NCI-H82 (cell line): ENCODE measurements at places on chromosomes 12 and 14.

GRCh38 chr14:100883789-100884101 is 19.8 kb downstream of the RTL1 start:
- no peak for DNase-seq

DNA sequence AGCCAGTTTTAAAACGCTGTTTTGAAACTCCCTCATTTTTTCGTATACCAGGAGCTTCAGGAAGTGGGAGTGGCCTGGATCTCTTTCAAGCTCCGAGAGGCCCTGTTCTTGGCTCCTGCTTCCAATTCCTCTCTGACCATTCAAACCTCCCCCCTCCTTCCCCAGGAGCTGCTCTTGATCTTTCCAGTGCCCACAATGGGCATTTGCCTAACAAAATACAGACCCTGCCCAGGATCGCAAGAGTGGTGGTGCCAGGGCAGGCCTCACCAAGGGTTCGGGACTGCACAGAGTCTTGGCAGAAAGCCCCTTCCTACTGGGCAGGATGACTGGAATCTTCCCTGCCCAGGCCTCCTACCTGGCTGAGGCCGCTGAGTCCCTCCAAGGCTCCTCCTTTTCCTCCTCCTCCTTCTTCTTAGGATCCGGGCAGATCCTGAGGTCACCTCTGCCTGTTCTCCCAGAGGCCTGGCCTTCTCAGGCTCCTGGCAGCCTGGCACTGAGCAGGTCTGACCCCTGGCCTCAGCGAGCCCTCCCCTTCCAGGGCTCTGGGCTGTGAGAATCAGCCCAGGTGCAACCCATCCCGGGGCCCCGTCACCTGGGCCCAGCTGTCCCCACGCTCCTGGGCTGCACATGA is 46.9 kb upstream of the NOS1 start:
- DNase-seq: no peak

- DNase-seq: no peak
Measured at GRCh38 chr12:30138483-30138882, 354.7 kb upstream of the TMTC1 start.

DNA sequence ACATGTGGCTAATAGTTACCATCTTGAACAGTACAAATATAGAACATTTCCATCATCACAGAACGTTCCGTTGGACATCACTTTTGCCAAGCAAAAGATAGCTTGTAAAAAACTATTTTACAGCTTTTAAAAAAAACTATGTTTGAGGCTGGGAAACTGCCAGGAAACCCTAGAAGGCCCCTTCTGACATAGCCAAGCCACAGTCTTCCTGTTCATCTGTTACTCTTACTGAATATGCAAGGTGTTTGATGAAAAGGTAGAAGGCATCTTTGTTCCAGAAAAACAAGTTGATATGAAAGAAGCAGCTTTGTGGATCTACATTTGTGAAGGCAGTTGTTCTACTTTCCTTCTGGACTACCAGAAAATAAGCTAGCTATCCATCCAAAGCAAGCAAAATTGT is 23.6 kb upstream of the WNK1 start:
- DNase-seq: no peak

DNA sequence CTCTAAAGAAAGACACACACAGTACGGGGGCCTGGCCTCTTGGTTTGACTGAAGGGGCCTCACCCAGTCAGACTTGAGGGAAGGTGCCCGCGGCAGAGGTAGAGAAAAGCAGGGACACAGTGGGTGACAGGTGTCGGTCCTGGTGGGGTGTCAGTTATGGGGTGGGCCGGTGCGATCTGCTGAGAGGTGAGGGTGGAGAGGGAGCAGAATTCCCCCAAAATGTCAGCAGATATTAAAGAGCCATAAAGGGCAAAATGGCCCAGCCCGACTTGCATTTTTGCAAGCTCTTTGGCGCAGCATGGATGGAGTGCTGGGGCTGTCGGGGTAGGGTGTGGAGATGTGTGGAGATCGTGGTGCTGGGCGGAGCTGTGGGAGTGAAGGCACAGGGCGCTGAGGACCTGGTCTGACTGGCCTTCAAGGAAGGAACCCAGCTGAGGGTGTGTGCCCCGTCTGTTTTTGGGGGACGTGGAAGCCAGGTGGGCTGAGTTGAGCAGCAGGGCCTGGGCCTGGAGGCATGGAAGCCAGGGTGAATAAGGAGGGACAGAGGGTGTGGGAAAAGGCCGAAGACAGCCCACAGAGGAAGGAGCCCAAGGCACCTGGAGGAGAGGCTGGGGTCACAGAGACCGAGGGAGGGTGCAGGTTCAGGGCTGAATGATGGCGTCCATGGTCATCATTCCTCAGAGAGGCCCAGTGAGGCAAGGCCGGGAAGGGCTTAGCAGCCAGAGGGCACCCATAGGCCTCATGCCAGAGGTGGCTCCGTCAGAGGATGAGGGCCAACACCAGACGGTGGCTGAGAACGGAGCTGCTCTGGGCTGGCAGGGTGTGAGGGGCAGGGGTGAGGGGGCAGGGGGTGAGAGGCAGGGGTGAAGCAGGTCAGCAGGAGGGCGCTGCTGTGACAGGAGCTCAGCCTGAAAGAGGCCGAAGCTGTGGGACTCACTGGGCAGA is 48.2 kb upstream of the DYNC1H1 start:
- DNase-seq: no peak

DNA sequence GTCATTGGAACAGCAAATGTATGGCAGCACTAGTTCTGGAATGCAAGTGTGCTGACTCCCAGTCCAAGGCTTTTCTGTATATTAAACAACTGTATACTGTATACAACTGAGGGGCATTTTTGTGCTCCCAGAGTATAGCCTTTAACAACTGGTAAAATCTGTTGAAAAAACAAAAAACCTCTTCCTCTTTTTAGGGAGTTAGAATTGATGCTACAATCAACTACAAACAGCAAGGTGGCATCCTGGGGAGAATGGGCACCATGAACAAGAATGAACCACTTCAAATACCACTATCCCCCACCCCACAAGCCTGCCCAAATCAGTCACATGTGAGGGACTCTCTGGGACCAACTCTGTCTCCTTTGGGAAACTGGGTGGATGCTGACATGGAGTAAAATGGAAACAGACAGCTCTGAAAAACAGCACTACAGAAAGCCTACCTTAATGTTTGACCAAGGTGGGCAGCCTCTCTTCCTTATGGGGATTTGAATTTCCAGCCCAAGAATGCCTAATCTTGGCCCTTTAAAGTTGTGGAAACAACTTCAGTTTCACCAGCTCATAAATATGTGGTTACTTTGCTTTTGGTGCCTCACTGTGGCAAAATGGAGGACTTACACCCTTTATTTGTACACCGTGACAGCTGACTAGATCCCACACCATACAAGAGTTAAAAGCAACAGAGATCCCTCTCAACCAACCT is 7.5 kb downstream of the VTI1B start:
- DNase-seq: peak; percentile 52

- DNase-seq: peak; percentile 81
Measured at GRCh38 chr12:120265473-120266179, at the start of gene PXN. Gene PXN (minus strand): TSS chr12:120265730. CDS start chr12:120265629, 101 bp downstream.

DNA sequence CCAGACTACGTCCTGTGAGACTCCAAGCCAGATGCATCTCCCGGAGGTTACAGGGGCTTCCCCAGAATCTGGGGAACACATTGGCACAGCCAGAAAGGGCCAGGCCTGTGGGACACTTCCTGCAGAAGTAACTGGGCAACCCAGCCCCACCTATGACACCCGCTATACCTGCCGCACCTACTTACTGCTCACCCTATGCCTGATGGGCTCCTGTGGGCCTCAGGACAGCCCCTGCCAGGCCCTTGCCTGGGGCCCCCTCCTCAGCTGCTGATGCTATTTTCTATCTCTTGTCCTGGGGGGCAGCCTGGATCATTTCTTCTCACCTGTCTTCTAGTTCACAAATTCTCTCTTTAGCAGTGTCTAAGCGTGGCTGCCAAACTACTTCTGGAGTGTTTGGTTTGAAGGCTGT is 28.7 kb downstream of the JAG2 start:
- DNase-seq: no peak

DNA sequence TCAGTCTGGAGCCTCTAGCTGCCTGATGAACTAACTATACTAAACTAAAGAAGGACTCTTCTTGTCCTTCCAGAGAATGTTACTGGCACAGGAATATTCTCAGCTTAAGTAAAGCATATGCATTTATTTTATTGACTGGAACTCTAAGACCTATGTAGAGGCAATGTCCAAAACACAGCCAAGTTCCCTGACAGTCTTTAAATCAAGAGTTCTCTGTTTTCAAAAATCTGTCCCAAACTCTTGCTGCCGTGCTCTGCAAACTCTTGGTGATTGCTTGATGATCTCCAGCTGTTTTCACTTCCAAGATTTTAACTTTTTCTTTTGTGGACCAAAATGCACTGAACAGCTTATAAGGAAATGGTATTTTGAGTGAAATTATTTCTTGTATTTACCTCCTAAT is 67.5 kb upstream of the DAAM1 start:
- no peak for DNase-seq

DNA sequence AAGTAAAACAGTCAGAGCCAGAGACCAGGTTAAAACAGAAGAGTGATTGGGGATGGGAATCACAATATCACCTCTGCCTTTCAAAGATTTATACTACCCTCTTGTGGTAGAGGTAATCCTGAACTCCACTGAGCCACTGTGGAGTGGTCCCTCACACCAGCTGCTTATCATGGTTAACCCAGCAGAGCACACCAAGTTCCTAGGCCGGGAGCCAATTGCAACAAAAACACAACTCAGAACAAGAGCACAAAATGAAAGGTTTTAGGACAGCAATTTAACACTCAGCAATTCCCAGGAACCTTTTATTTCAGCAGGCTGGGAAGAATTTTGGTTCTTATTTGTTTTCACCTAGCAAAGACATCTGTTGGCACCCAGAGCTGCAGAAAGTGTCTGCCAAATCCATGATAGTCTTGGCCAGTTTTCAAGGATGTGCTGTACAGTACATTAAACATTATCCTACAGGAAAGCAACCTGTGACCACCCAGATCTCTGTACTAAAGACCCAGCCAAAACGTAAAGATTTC is 220.5 kb upstream of the ATXN7L3B start:
- peak; percentile 79 for DNase-seq

GRCh38 chr12:102061096-102061559 is 663 bp downstream of the WASHC3 start:
- DNase-seq: peak; percentile 23

- peak; percentile 82 for DNase-seq
Measured at GRCh38 chr12:90261283-90261682, 552.6 kb upstream of the ATP2B1 start.
